AG08395 (cell line): ENCODE measurements at places on chromosomes 12 and 14.

- DNase-seq = peak; percentile 15
Observed at GRCh38 chr14:67357969-67358354, 1.6 kb downstream of the ATP6V1D start.

DNA sequence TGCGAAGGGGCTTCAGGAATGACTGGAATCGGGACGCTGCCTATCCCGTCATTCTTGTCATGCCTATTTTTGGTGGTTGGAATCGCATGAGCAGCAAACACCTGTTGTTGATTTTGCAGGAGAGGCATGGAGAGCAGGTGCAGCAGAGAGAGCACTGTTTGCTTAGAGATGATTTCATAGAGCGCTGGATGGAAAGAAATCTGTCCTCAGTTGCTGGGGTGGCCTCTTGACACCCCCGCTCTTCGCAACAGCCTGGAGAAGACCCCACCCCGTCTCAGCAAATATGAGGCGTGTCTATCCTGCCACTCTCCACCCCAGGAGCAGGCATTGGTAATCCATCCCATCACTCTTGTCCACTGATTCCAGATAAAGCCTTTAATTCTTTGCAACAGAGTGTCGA, 19.3 kb upstream of the NCOR2 start:
- no peak for DNase-seq

DNA sequence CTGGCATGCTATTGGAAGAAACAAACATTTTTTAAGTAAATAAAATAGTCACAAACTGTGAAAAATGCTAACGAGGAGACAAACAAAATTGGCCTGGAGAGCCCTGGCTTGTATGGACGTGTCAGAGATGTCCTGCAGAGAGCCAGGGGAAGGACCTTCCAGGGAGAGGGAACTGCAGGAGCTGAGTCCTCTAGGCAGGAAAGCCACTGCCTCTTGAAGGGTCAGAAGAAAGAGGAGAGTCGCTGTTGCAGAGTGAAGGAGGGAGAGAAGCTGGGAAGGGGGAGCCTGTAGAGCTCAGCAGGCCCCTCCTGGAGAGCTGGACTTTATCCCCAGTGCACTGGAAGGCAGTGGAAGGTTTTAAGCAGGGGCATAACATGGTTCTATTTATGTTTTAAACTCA, 80.3 kb upstream of the PWP1 start:
- no peak for DNase-seq

GRCh38 chr12:66289485-66289884, 12.8 kb upstream of the HELB start:
- no peak for DNase-seq

DNA sequence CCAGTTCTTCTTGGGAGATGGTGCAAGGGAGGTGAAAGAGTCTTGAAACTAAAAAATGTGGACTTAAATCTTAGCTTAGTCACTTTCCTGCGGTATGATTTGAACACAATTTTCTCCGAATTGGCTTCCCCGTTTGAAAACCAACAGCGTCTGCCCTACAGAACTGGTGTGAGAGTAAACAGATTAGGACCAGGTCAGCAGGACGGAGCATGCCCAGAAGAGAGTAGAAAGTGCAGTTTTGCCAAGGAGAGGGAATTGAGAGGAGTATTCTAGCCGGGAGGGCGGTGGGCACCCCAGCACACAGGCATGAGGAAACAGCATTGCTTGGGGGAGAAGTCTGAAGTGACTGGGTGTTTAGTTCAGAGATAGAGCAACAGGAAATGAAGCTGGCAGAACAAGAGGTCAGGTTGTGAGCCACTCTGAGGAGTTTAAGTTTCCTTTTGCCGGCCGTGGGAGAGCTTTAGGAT, 927.1 kb downstream of the VRK1 start:
- DNase-seq = no peak

- DNase-seq = no peak
Observed at GRCh38 chr14:57755018-57755521, 110.8 kb downstream of the SLC35F4 start.

GRCh38 chr12:114152066-114152465, 185.9 kb upstream of the RBM19 start:
- no peak for DNase-seq

DNA sequence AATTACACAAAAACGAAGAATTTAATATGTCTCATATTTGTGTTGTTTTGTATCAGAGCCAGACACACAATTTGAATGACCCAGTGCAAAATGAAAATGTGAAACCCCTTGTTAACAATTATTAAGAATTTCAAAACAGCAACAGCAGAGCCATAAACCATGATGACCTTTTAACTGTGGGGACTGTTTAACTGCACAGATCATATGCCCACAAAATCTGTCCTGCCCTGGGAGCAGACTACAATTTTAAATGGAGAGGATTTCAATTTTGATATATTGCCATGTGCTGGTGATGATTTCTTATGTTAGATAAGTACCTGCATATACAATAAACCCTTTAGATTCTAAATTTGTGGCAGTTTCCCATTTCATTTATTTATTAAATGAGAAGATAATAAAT, 455.5 kb upstream of the MGAT4C start:
- no peak for DNase-seq

GRCh38 chr12:126112141-126112540, 1046.9 kb downstream of the AACS start:
- no peak for DNase-seq
